Hair follicle dermal papilla cell (primary cell): ENCODE measurements at places on chromosomes 7 and 10. TPM values are rescaled to one million over a fixed set of nuclear protein-coding genes. Genes with fewer than 3 reads are reported as not detected.

The ARHGAP22 gene
- 52.6 and 55.5 TPM in 2 replicates for total RNA-seq

The ERVW-1 gene
- not detected in 2 replicates for total RNA-seq

The CRPPA gene
- total RNA-seq = 2.1 and 2.9 TPM in 2 replicates

The CTAGE8 gene
- 0.73 and 1.6 TPM in 2 replicates for total RNA-seq

The COL13A1 gene
- total RNA-seq = 9.5 and 15.4 TPM in 2 replicates

The ZWINT gene
- total RNA-seq = 3.6 and 4.4 TPM in 2 replicates

The NODAL gene
- total RNA-seq = not detected in 2 replicates

The C10orf62 gene
- 0.49 TPM in 1 of 2 replicates, not detected in the other for total RNA-seq

The RBP3 gene
- total RNA-seq = not detected in 2 replicates

The SYT15B gene
- under 0.01 TPM in 1 of 2 replicates, not detected in the other for total RNA-seq

The PPP1R9A gene
- total RNA-seq = 0.24 and 1.6 TPM in 2 replicates

The DDC gene
- not detected in 2 replicates for total RNA-seq

The SPACDR gene
- total RNA-seq = 0.32 TPM in 1 of 2 replicates, not detected in the other

The ZNF727 gene
- 0.24 and 0.32 TPM in 2 replicates for total RNA-seq

The SFMBT2 gene
- total RNA-seq = under 0.01 TPM in 2 replicates

The GIMAP8 gene
- total RNA-seq = not detected in 2 replicates

The UBE2H gene
- 62.4 and 63.3 TPM in 2 replicates for total RNA-seq

The BAIAP2L1 gene
- total RNA-seq = 5.8 and 6.7 TPM in 2 replicates

The FAM25A gene
- not detected in 2 replicates for total RNA-seq

The FAM13C gene
- total RNA-seq = 0.49 and 1.6 TPM in 2 replicates

The PLOD3 gene
- total RNA-seq = 84.5 and 87.3 TPM in 2 replicates

The TNRC18 gene
- total RNA-seq = 83.9 and 105 TPM in 2 replicates

The NKX2-3 gene
- not detected in 2 replicates for total RNA-seq

The GTPBP10 gene
- total RNA-seq = 9.7 and 14.9 TPM in 2 replicates

The WNT8B gene
- not detected in 2 replicates for total RNA-seq

The LRRC61 gene
- total RNA-seq = 0.24 and 0.97 TPM in 2 replicates

The FAM221A gene
- total RNA-seq = 0.73 and 1.3 TPM in 2 replicates

The SVOPL gene
- total RNA-seq = not detected in 2 replicates

The WIPF3 gene
- total RNA-seq = not detected in 2 replicates

The SEC23IP gene
- total RNA-seq = 37.5 and 41.2 TPM in 2 replicates

The NUTM2D gene
- 1.7 and 2.3 TPM in 2 replicates for total RNA-seq

The CACUL1 gene
- total RNA-seq = 30.8 and 35.7 TPM in 2 replicates

The ABCB4 gene
- total RNA-seq = 10.4 and 23.5 TPM in 2 replicates

The C7orf33 gene
- total RNA-seq = not detected in 2 replicates

The KIF11 gene
- total RNA-seq = 4.9 and 5.2 TPM in 2 replicates

The VWDE gene
- total RNA-seq = 0.65 TPM in 1 of 2 replicates, not detected in the other

The TRPV6 gene
- total RNA-seq = not detected in 2 replicates

The HOXA7 gene
- not detected in 2 replicates for total RNA-seq

The ACHE gene
- total RNA-seq = 0.49 TPM in 2 replicates
